ENCODE measurements at places on chromosomes 1 and 21. TPM values are rescaled to one million over a fixed set of nuclear protein-coding genes. Genes with fewer than 3 reads are reported as not detected.
A peak's percentile ranks its signal among the peaks of the same experiment; 100 is the strongest.

DNA sequence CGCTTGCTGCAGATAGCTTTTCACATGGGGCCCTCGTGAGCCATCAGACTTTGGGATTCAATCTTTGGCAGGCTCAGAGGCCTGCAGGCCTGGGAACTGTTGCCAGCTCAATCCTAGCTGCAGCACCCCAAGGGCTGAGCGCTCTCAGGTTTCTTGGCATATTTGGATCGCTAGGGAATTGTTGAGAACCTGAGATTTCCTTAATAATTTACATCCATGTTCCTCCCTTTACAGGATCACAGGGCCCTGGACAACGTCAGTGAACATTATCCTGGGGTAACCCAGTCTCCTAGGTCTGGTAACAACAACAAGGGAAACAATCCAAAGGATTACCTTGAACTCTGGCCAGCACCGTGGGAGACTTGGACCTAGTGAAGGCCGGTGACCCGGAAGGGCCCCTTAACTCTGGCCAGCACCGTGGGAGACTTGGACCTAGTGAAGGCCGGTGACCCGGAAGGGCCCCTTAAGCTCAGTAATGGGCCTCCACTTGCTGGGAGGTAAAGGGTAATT lies 49.3 kb upstream of the NEK2 start:
- DNase-seq: no peak

DNA sequence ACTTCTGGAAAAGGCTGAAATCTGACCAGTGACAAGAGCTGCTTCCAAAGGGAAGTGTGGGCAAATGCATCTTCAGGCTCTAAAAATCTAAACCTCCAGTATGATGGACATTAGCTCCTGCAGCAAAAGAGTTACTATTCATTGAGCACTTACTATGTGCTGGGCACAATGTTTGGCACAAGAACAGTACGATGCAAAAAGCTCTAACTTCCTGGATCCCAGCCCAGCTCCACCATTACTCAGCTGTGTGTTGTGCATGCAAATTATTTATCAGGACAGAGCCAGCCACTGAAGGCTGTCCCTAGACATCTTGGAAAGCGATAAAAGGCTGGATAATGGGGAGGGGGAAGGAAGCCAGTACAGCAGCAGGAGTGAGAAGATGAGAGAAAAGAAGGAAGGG lies 143.5 kb downstream of the ELAVL4 start:
- no peak for DNase-seq

DNA sequence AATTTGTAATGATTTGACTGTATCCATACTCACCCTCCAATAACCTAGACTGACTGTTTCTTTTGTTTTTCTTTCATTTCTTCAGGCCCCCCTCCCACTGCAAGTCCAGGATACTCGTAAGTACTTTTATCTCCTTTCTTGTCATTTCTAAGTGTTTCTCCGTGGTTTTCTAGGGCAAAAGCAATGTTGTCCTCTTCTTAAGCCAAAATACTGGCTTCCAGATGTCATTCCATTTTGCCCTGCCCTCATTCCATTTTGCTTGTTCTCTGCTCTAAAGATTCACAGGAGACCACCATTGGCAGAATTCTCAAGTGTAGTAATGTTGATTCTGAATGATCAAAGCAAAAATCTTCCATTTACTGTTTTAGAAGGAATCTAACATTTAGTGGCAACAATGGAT lies 152.8 kb upstream of the UBE2U start:
- no peak for DNase-seq

DNA sequence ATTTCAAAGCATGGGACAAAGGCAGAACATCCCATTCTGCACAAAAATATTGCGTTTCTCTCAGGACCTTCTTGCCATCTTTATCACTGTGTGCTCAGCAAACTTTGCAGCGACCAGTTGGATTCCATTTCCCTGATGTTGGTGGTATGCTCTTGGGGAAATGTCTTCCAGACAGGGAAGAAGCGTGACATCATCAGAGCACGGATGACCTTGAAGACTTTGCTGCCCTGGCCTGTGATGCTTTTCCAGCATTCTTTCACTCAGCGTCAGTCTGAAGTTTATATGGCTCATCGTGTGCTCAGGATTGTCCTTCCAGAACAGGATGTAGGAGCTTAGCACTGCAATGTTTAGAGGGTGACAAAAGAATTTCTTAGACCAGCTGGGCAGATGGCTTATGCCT lies 131.4 kb upstream of the F3 start:
- no peak for DNase-seq

DNA sequence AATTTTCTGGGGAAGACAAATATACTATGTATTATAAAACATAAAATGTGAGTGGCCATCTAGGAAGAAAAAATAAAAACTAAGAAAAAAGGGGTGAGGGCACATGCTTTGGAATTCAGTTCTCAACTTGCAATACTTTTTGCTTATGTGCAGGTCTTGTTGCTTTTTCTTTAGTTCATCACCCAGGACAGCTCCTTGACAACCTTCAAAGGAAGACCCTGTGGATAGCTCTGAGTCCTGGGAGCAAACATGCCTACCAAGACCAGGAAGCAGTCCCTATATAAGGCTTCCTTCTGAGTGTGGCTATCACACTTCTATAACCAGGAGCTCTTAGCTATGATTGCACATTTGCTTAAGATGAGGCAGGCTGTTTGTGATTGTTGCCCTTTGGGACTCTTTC lies 78.0 kb downstream of the WDR64 start:
- no peak for DNase-seq

DNA sequence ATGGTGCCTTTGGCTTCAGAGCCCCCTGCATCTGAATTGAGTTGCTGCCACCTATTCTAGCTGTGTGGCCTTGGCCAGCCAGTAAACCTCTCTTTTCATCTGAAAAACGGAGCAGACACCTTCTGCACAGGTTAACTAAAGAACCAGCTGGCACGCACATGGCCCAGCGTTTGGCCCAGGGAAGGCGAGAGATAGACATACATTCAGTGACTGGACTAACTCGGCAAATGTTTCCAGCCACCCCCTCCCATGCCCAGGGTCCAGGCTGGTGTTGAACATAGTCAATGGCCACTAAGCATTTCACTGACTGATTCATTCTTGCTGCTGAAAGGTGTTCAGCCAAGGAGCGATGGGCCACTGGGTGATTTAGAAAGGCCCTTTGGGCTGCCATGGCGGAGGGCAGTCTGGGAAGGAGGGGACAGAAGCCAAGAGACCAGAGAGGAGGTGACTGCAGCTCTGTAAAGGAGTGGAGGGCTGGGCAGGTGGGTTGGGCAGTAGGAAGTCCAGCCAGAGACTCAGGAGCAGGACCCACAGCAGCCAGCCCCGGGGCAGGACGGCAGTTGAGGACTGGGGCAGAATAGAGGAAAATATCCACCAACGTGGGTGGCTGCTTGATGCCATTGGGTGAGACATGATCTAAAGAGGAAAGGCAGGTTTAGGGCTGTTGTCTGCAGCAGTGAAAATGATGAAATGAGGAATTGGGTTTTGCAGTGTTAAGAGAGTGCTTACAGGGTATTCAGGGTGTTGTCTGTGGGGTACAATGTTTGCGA lies 184.3 kb downstream of the HIVEP3 start:
- DNase-seq: no peak

- no peak for DNase-seq
Measured at GRCh38 chr1:86149591-86149990, 7.0 kb downstream of the COL24A1 start.

- no peak for DNase-seq
Measured at GRCh38 chr1:204967451-204967850, 75.6 kb upstream of the CNTN2 start.

DNA sequence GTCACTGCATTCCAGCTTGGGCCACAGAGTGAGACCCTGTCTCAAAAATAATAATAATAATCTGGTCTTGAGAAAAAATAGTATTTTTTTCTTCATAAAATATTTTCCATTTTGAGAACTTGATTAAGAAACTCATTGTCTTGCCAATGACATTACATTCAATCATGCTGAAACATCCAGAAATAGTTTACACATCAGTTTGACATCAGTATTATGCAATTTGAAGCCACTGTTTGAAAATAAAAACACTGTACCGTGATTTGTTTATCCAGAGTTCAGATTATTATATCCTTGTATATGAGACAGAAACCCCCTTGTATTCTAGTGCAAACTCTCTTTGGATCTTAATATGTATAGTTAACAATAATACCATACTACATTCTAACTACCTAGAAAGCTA lies 6.9 kb downstream of the FMO2 start:
- DNase-seq: no peak

DNA sequence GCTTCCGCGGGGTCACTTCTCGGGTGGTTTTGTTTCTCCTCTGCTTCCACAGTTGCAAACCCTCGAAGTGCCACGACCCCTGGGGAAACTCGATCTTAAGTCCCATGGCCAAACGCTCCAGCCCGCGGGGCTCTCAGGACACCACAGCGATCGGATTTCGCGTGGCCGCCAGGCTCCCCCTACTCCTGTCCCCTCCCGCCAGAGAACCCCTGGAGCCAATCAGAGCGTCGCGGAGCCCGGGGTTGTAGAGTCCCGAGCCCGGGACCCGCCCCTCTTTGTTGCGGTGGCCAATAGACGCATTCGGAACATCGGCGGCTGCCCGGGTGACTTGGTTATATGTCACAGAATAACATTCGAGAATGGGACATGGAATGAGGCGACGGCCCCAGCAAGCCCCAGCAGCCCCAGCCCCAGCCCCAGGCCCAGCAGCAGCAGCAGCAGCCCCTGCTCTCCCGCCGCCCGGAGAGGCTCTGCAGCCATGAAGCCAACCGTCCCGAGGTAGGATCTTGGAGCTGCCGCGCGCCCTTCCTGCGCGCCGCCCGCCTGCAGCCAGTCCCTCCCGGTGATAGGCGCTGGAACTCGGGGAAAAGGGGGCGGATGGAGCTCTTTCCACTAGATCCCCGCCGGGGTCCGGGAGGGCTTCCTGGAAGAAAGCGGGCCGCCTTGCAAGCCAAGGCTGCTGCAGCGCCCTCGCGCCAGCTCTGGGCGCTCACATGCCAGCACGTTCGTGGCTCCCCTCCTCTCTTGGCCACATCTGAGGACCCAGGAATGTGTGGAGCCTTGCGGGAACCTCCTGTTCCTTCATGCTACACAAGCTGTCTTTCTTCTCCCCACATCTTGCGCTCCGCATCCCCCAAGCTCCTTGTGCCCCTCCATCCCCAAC lies at the start of gene VASH2:
Gene VASH2 (plus strand): TSS at position 299 of the 883 bp plus-strand sequence. CDS start 1,002 bp downstream, outside the sequence.
- DNase-seq: peak; percentile 48

GRCh38 chr1:27306892-27307761 lies 14.8 kb upstream of the TMEM222 start:
- no peak for DNase-seq

The FCRL6 gene
- total RNA-seq: 0.27 TPM

The CYP4A11 gene
- total RNA-seq: not detected

The SH3GLB1 gene
- total RNA-seq: 61.5 TPM

The IGSF9 gene
- 0.07 TPM for total RNA-seq

The PADI1 gene
- total RNA-seq: not detected

The TMED5 gene
- total RNA-seq: 55.1 TPM

Data from T-helper 17 cell (primary cell).